ENCODE measurements at places on chromosomes 5 and 9.

DNA sequence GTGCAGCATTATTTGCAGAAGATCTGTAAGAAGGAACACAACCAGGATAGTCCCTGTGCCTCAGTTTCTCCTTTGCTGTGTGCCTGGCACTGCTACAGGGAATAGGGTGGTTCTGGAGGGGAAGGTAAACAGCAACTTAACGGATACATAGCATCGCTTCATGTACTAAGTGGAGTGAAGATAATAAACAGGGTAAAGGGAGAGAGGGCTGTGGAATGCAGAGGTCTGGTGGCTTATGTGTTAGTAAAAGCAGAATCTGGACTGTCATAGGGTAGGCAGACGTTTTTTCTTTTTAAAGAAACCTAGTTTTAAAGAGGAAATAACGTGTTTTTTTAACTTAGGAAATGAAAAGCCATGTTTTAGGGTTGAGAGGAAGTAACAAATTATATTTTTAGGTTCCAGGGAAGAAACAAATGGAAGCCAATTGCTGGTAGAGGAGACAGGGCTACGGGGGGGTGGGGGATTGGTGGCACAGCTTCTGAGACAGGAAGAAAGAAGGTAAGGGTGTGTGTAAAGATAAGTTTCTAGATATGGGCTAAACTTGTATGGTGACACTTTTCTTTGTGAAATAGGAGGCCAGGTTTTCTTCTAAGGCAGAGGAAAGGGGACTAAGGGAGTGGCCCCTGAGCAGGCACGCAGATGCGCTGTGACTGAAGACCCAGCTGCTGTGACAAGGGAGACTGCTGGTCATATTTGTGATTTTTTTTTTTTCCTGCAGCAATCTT, 1.3 kb downstream of the GNG10 start:
- DNase-seq: no peak

DNA sequence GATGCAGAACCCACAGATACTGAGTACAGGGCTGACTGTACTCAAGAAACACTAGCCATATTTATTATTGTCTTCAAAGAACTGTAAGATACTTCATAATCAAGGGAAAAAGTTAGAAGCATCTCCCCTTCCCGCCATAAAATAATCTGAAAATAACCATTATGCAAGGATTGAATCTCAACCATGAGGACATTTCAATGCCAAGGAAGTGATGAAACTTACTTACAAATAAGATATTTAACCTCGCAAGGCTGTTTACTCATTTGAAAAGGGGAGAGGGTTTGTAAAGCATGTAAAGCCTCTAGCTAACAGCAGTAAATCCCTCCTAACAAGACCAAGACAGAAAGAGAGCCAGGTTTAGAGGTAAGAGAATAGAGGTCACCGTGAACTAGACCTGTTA, 6.3 kb downstream of the MYO10 start:
- no peak for DNase-seq

DNA sequence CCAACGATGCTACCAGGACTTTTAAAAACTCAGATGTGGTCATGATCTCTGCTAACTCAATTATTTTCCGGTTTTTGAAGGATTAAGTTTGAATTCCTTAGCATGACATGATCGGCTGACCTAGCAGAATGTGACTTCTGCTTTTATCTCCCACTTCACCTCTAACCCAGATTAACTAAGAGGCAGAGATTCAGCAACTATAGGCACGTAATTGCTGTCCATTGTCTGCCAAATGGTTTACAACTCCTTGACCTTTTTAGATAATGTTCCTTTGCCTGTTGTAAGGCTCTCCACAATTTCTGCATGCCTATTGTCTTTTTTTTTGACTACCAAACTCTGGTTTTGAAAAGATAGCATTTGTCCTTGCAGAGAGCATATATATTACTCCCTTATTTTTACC, 268.2 kb downstream of the BRINP1 start:
- no peak for DNase-seq

- no peak for DNase-seq
These were observed 148.3 kb upstream of the NR3C1 start for GRCh38 chr5:143551820-143552251.
